BJ (cell line): ENCODE measurements at places on chromosomes 2 and 18. TPM values are rescaled to one million over a fixed set of nuclear protein-coding genes. Genes with fewer than 3 reads are reported as not detected.

DNA sequence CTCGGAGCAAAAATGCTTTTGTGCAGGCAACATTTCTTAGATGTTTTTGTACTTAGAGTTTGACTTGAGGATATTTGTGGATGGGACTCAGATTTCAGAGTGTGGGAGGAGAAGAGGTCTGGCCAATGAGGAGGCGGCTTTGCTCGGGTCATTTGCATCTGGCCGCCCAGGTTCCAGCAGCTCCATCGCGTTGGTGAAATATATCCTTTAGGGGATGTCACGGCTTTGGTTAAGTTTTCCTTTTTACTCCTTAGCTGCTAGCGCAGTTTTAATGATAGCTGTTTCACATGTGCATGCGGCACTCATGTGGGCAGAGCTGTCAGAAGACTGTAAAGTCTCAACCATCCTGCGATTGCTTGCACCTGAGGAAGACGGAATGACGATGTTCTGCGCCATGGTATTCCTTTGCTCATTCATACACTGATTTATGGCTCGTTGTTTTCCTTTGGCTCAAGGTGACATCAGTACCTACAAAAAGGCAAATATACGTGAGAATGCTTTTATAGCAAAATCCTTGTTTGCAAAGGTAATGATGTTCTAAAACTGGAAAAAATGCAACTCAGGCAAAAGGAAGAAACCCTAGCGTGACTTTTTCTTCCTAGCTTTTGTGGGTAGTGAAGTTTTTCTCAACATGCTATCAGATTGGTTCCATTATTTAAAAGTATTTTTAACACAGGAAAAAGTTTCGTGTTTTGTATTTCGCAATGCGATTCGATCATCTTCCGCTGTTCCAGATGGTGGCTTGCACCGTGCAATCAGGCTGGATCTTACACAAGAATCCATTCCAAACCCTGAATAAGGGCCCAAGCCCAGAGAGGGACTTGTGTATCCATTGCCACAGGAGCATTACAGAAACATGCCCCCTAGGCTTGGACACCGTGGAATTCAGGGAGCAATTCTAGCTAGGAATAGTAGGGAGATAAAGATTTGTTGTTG, 70.5 kb upstream of the ZNF516 start:
- peak; percentile 91 for DNase-seq

GRCh38 chr2:211833582-211834279, 704.9 kb downstream of the ERBB4 start:
- DNase-seq = no peak

GRCh38 chr2:53880756-53881155, 21.0 kb upstream of the GPR75 start:
- DNase-seq = peak; percentile 60

DNA sequence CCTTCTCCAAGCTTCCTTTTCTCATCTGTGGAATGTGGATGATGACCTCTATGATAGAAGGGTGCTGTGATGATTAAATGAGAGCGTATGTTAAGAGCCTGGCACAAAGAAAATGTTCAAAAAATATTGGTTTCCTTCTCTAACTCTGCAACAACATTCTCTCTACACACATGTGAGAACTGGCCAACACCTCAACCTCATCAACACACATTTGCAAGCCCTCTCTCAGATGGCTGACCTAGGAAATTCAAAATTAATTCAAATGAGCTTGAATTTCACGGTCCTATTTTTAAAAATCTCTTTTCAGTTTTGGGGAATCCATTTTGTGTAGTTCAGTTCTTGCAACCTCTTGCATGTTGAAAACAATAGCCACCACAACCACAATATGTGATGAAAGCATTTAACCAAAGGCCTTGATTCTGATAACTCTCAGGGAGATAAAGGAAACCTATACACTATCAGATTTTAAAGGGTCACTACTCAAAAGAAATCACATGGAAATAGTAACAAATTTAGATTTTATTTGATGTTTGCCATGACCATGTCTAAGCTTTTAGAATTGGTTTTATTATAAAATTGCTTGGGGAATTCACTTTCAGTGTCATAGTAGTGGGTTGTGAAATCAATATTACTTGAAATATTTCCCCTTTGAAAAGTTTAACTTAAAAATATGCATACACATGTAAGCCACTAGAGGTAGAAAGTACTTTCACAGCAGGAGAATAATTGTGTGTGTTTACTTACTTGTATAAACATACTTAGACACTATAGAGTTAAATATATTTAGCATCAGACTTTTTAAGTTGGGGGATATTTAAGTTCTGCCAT, 16.6 kb upstream of the NABP1 start:
- DNase-seq = no peak

GRCh38 chr2:128439031-128439790, 120.5 kb upstream of the HS6ST1 start:
- no peak for DNase-seq

DNA sequence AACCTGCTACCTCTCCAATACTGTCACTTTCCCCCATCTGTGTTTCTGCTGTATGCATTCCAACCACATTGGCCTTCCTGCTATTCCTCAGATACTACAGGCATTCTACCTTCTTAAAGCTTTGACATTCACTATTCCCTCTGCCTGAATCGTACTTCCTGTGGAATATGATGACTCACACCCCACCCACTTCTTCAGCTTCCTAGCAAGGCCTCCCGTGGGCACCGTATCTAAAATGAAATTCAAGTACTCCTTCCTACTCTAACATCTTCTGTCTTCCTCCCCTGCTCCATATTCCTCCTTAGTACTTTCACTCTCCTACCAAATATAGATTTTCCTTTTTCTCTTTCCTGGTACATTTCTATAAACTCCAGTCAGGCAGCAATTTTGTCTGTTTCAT, 710.4 kb downstream of the RNF144A start:
- DNase-seq = no peak

GRCh38 chr18:42977982-42978637, 137.4 kb downstream of the RIT2 start:
- no peak for DNase-seq

GRCh38 chr2:241339839-241340630, 16.1 kb upstream of the FARP2 start:
- no peak for DNase-seq

- no peak for DNase-seq
Measured at GRCh38 chr2:217825469-217826235, 177.1 kb downstream of the TNS1 start.

DNA sequence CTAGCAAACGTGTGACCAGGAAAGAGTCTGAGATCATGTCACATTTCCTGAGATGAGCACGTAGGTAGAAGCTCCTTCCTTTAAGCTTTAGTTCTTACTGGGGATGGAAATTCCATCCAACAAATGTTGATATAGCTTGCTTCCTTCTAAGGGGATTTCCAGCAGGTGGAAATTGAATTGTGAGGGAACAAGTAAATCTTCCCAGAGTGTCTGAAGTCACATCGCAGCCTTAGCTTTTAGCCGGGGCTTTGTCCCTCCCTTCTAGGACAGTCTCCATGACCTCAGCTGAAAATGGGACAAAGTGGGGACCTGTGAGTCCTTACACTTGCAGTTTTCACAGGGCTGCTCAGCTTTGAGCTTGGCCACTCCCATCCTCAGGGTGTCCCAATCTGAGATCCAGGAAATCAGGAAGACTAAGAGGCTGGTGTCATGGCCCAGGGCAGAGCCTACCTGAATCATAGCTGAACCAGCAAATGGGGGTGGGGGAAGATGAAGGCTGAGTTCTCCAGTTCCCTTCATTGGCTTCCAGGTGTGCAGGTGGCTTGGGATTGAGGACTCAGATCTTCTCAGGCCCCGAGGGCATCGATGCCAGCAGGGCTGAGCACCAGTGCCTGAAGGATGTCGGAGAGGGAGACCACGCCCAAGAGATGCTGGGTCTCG, 8.3 kb downstream of the PRKAG3 start:
- DNase-seq = no peak

DNA sequence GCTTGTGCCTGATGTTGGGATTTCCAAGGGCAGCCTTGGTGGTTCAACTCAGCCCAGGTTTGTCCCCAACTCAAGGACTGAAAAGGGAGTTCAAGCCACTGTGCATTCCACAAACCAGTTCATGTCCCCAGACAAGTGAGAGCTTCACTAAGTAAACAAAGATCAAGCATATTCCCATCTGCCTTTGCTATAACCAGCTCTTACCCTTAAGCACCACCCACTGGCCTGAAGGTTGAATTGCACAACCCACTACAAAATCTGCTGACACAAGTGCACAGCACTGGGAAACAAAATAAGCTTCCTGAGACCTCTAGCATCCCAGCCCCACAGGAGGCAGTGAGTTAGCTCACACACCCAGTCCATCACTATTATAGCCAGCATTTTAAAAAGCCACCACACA, 516.7 kb downstream of the NR4A2 start:
- DNase-seq = no peak

GRCh38 chr18:44153981-44154380, 526.7 kb upstream of the SETBP1 start:
- no peak for DNase-seq

DNA sequence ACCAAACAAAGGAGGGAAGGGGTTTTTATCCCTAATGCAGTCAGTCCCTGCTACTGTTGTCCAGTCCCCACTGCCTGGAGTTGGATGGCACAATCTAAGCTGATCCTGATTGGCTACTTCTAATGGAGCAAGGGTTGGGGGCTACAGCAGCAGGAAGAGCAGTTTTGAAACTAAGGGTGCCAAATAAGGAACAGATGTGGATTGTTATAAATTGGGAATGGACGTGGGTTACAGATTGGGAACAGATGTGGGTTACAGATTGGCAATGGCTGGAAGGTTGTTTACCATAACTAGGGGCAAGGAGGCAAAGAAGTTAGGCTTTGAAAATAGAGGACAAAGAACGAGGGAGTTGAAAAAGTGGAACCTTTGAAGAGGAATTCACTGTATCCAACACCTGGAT, 16.0 kb upstream of the PROM2 start:
- DNase-seq = no peak

GRCh38 chr2:154392256-154392655, 306.2 kb upstream of the KCNJ3 start:
- no peak for DNase-seq

DNA sequence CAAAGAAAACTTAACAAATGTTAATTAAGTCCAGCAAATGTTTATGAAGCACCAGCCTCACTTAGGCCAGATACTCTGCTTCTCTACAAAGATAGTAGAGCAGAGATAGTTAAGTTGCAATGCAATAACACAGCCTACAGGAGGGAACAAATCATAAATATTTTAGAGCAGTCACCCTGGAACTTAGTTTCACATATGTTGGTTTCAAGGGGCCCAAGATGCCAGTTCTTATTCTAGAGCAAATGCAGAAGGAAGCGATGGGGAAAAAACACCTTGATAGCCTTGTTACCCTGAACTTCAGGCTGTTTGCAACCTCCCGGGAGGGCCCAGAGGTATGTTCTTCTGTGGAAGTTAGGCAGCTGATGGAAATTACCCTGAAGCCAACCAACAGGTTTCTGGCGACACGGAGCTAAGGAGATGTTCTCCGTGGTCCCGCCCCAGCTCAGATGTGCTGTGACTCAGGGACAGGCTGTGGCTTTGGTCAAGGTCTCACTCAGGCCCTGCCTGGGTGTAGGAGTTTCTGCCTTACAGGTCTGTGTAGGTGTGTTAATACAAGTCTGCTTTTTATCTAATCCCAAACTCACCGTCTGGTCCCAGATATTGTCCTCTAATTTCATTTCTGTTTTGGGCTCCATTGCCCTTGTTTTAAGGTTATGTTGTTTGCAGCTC, 3.8 kb downstream of the CTIF start:
- no peak for DNase-seq

DNA sequence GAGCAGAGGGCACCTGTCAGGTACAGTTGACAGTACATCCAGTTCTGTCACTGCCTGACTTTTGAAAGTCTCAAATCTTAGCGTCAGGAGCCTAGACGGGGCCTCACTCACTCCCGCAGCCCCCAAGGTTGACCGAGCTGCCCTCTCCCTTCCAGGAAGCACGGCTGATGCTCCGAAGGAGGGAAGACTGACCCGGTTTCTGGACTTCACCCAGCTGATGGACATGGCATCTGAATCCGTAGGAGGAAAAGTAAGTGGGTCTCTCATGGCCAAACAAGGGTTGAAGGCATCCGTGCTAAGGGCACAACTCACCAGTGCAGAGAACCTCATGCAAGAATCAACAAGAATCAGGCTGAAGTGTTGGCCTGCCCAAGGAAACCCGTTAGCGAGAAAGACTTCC, 12.9 kb downstream of the ALLC start:
- no peak for DNase-seq

GRCh38 chr2:8525582-8526402, 156.1 kb upstream of the ID2 start:
- DNase-seq = no peak

DNA sequence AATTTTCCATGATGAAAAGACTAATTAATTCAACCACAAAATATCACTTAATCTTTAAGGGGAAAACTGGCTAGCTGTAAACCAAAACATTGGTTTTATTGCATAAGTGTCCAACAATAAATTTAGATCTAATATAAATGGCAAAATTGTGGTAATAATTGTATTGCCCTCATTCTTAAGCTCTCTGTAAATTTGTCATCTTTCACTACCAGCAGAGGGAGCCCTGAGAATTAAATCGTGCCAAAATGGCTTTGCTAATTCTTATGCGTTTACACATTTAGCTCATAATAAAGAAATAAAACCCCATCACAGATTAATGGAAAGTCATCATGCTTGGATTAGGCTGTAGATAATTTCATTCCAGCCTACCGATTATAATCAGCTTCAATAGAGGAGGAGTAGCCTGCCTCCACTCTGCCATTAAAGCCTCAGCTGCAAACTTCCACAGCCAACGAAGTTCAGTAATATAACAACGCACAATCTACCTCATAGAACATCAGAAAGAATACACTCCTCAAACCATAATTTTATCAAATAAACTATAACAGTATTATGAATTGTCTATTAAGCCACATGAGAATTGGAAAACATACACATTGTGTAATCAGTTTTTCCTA, 70.0 kb upstream of the ATP5MC3 start:
- no peak for DNase-seq

- no peak for DNase-seq
Measured at GRCh38 chr2:216546241-216546640, 47.6 kb downstream of the RPL37A start.

DNA sequence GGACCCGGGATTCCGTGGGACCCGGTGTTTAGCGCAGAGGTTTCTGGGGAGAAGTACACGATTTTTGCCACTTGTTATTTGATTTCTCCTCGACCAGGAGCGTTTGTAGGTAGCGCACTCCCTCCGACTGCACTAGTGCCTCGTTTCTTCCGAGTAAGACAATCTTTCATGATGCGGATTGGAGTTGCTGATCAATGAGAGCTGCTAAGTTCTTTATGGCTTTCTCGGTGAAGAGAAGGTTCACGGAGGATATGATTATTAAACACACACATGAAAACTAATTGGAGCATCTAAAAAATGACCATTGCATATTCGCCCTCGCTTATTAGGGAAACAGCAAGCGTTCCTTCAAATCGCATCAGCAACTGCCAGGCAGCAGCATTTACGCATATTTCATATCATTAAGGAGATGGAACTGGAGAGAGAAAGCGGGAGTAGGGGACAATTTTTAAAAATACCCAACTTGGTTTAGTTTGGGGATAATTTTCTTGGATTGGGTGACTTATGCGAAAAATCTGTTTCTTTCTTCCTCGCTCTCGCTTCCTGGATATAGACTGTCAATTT, 616 bp downstream of the EML6 start:
- no peak for DNase-seq

GRCh38 chr18:32688821-32689220, 84.0 kb downstream of the KLHL14 start:
- DNase-seq = no peak

The TMEM17 gene
- polyA plus RNA-seq = 2.8 and 4.8 TPM in 2 replicates

The SPATS2L gene
- 243 TPM in 2 replicates for polyA plus RNA-seq

The ZNF512 gene
- polyA plus RNA-seq = 19.2 and 31.8 TPM in 2 replicates

The TRABD2A gene
- polyA plus RNA-seq = 3.0 and 3.8 TPM in 2 replicates

The SLC4A5 gene
- polyA plus RNA-seq = 0.07 and 0.16 TPM in 2 replicates

The SLC14A1 gene
- polyA plus RNA-seq = 0.63 and 0.77 TPM in 2 replicates

The HOXD8 gene
- polyA plus RNA-seq = 0.86 and 1.7 TPM in 2 replicates

The CAVIN2 gene
- 3.1 and 3.5 TPM in 2 replicates for polyA plus RNA-seq

The ALPG gene
- not detected in 2 replicates for polyA plus RNA-seq

The SERPINB10 gene
- 0.38 and 0.85 TPM in 2 replicates for polyA plus RNA-seq

The ITGA6 gene
- polyA plus RNA-seq = 2.9 and 5.6 TPM in 2 replicates

The SCN2A gene
- 0.05 and 0.07 TPM in 2 replicates for polyA plus RNA-seq
